ENCODE measurements at places on chromosomes 7 and 10. TPM values are rescaled to one million over a fixed set of nuclear protein-coding genes. Genes with fewer than 3 reads are reported as not detected.

DNA sequence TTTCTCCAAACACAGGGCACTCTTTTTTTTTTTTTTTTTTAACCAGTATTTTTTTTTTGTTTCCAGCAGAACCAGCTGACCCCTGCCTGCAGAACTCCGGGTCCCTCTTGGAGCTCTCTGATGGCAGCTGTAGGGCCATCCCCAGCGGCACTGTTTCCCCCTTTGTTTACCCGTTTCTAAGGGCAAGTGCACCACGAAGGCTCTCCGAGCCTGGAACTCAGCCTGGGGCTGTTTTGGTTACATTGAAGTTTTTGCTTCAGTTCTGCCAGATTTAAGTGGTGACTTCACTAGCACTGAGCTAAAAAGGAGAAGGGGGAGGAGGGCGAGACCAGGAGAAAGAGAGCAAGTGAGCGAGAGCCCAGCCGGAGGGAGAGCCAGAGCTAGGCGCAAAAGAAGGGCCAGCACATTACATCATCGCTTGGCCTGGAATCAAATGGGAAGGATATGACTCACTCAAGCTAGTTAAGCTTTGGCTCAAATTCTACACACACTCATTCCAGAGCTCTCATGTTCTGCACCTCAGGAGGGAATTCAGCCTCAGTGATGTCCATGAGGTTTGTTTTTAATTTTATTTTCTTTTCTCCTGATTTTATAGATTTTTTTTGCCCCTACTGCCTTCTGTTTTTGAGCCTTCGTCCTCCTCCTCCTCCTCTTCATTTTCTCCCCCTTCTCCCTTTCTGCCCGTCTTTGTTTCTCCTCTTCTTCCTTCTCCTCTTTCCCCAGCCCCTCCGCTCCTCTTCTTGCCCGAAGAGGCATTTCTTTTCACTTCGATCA is 272.3 kb downstream of the TRIL start:
- H3K4me3 ChIP-seq = peak overlapping the region; percentile 46
- peaks cover 8% of the 10 kb centered on the region for H3K4me1 ChIP-seq
- H3K27ac ChIP-seq = peak overlapping the region; percentile 93
- DNase-seq = peak; percentile 95
- H3K27me3 ChIP-seq = no peaks in the 10 kb centered on the region

DNA sequence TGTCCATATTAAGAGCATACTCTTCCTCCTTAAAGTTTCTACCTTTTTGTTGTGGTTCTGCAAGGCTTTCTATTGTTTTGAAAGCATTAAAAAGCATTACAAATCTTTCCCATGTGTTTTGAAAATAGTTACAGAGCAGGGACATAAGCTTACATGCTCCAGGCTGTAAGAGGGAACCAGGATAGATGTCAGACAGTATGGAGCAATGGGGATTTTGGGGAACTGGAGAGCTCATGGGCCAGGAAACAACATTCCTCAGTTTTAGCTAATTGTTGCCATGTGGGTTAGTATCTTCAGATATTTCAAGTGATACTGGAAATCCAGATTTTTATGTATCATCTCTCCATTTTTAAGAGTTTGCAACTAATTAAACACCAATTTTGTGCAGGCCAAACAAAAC is 3.5 kb downstream of the MDFIC start:
- DNase-seq = no peak
- no peak overlapping the region for H3K27ac ChIP-seq
- H3K4me1 ChIP-seq = no peaks in the 10 kb centered on the region

- no peak overlapping the region for H3K27ac ChIP-seq
- H3K4me3 ChIP-seq = no peak overlapping the region
- DNase-seq = no peak
Observed at GRCh38 chr7:3215624-3216585, 85.1 kb upstream of the SDK1 start.

Gene WDFY4
- polyA plus RNA-seq = not detected

GRCh38 chr7:42639930-42640329 is 271.9 kb downstream of the C7orf25 start:
- DNase-seq = no peak
- H3K36me3 ChIP-seq = no peaks in the 10 kb centered on the region
- no peaks in the 10 kb centered on the region for H3K4me1 ChIP-seq
- no peaks in the 10 kb centered on the region for H3K27me3 ChIP-seq
- H3K4me3 ChIP-seq = no peak overlapping the region

GRCh38 chr10:110474826-110475225 is 22.9 kb upstream of the DUSP5 start:
- no peaks in the 10 kb centered on the region for H3K4me1 ChIP-seq
- no peaks in the 10 kb centered on the region for H3K36me3 ChIP-seq
- DNase-seq = no peak
- H3K27me3 ChIP-seq = no peaks in the 10 kb centered on the region
- no peak overlapping the region for H3K27ac ChIP-seq

Gene ZPBP
- not detected for polyA plus RNA-seq

DNA sequence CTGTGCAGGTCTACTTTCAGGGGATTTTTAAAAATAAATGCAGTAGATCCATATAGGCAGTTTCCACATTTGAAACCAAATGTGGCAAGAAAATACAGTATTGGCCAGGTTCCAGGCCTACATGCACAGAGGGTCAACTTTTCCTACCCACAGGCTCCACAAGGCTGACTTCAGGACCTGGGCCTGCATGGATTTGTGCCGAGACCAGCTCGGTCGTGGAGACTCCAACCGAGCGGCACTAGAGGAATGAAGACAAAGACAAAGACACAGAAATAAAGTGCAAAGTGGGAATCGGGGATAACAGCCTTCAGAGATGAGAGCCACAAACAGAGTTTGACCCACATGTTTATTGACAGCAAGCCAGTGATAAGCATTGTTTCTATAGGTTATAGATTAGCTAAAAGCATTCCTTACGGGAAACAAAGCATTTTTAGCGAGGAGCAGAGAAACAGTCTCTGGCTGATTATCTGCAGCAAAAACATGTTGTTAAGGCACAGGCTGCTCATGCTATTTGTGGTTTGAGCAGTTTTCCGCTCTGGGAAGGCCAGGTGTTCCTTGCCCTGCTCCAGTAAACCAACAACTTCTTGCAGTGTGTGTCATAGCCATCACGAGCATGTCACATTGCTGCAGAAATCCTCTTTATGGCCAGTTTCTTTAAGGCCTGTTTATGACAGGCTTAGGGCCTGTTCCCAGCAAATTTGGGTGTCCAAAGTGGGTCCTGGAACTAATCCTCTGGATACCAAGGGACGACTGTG is 52.6 kb downstream of the ZNF37A start:
- DNase-seq = no peak
- H3K27ac ChIP-seq = no peak overlapping the region
- no peaks in the 10 kb centered on the region for H3K27me3 ChIP-seq
- no peaks in the 10 kb centered on the region for H3K36me3 ChIP-seq

GRCh38 chr7:47314248-47314647 is 267.7 kb downstream of the TNS3 start:
- H3K27me3 ChIP-seq = no peaks in the 10 kb centered on the region
- H3K36me3 ChIP-seq = no peaks in the 10 kb centered on the region
- no peak overlapping the region for H3K27ac ChIP-seq
- no peak overlapping the region for H3K4me3 ChIP-seq
- H3K4me1 ChIP-seq = peaks cover 8% of the 10 kb centered on the region
- DNase-seq = no peak

GRCh38 chr10:73625004-73625883 is 16.0 kb downstream of the MYOZ1 start:
- peaks cover 3% of the 10 kb centered on the region for H3K4me1 ChIP-seq
- no peaks in the 10 kb centered on the region for H3K27me3 ChIP-seq
- H3K27ac ChIP-seq = peak overlapping the region; percentile 78
- H3K36me3 ChIP-seq = no peaks in the 10 kb centered on the region
- peak overlapping the region; percentile 51 for H3K4me3 ChIP-seq

- no peak for DNase-seq
- H3K27ac ChIP-seq = no peak overlapping the region
Observed at GRCh38 chr7:87784424-87784823, 91.7 kb downstream of the SLC25A40 start.

Gene HMX3
- polyA plus RNA-seq = not detected

GRCh38 chr7:102891693-102892261 is 21.0 kb upstream of the LRRC17 start:
- no peaks in the 10 kb centered on the region for H3K27me3 ChIP-seq
- peak; percentile 38 for DNase-seq
- peaks cover 13% of the 10 kb centered on the region for H3K4me1 ChIP-seq
- no peaks in the 10 kb centered on the region for H3K36me3 ChIP-seq
- H3K27ac ChIP-seq = peak overlapping the region; percentile 6
- no peak overlapping the region for H3K4me3 ChIP-seq

- no peak overlapping the region for H3K4me3 ChIP-seq
- no peaks in the 10 kb centered on the region for H3K27me3 ChIP-seq
- DNase-seq = no peak
- no peaks in the 10 kb centered on the region for H3K36me3 ChIP-seq
- H3K27ac ChIP-seq = no peak overlapping the region
Observed at GRCh38 chr7:92876836-92877235, 40.5 kb upstream of the CDK6 start.

DNA sequence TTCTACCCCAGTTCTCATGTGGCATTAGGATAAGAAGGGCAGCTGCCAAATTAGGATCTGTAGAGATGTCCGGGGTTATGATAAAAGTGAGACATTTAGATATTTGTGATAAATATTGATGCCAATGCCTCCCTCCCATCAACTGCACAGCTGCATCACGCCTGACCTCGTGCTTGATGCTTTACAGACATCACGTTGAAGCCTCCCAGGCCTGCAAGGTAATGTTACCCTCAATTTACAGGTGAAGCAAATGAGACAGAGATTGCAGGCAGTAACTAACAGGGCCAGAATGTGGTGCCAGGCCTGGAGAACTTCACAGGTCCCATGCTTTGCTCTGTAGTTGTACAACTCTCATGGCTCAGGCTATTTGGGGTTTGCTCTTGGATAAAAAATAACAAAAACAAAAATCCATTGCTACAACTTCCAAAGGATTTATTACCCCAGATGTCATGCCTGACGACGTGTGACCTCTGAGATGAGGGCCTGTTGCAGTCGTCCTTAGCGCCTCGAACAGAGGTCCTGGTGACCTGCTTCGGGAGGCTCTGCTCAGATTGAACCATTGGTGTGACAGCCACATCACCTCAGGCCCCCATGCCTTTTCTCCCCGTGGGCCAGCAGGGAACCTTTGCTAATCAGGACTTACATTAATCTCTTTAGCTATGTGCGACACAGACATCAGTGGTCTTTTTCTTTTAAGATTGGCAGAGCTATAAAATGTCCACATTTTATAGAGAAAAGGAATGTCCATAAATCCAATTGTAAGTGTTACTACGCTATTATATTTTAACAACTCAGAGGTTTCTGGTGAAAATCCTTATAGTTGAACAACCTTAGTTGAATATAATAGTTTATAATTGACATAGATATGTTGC is 169.3 kb downstream of the ADAM12 start:
- no peak overlapping the region for H3K27ac ChIP-seq
- H3K4me1 ChIP-seq = peaks cover 8% of the 10 kb centered on the region
- no peak overlapping the region for H3K4me3 ChIP-seq
- DNase-seq = no peak

DNA sequence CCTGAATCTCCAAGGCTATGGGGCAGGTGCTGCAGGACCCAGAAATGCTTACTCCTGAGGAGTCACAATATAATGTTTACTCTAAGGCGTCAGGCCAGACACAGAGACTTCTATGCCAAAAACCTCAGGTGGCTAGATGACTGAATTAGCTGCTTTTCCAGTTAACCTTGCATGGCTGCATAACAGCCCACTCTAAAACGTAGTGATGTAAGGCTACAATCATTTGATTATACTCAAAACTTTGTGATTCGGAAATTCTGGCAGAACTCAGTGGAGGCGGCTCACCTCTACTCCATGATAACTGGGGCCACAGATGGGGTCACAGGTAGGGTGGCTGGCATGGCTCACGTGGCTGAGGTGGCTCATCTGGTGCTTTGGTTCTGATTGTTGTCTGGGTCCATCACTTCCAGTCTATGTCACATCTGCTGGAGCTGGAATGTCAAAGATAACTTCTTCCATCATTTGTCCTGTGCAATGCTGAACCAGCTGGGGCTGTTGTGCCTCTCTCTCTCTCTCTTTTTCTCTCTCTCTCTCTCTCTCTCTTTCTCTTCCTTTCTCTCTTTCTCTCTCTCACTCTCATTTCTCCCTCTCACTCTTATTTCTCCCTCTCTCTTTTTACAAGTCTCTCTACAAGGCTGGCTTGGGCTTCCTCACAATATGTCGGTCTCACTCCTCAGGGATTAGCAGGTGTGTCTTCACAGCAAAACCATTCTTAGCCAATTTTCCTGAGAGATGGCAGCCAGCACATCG is 11.8 kb downstream of the TMEM72 start:
- no peaks in the 10 kb centered on the region for H3K36me3 ChIP-seq
- no peak for DNase-seq
- H3K4me1 ChIP-seq = no peaks in the 10 kb centered on the region

DNA sequence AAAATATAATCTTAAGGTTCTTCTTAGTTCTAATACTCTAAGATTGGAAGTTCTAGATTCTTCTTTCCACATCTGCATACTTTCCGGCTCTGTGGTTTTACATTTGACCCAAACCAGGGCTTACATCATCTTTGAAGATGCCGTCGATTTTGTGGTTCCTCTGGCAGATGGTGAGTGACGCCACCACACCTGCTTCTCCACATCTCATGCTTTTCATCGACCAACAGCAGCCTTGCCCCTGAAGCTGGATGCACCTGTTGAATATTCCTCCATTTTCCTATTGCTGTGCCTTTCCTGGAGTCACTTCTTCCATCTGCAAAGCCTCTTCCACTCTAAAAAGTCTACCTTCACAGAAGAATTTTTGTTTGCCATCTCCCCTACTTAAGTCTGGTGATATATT is 121.3 kb downstream of the PRKCQ start:
- H3K36me3 ChIP-seq = no peaks in the 10 kb centered on the region
- no peak overlapping the region for H3K4me3 ChIP-seq
- H3K27me3 ChIP-seq = no peaks in the 10 kb centered on the region
- no peak overlapping the region for H3K27ac ChIP-seq
- DNase-seq = no peak

- H3K36me3 ChIP-seq = no peaks in the 10 kb centered on the region
- H3K27me3 ChIP-seq = peaks cover 7% of the 10 kb centered on the region
- no peaks in the 10 kb centered on the region for H3K4me1 ChIP-seq
Observed at GRCh38 chr7:87627634-87627994, 584 bp upstream of the RUNDC3B start.
